ENCODE measurements at places on chromosomes 2 and 18.

GRCh38 chr18:76412010-76412817 lies 82.8 kb downstream of the ZNF516 start:
- DNase-seq: no peak

GRCh38 chr18:2891526-2892431 lies 45.0 kb downstream of the EMILIN2 start:
- DNase-seq: no peak

- no peak for DNase-seq
Measured at GRCh38 chr2:157497638-157498314, 53.9 kb upstream of the CYTIP start.

- no peak for DNase-seq
Measured at GRCh38 chr2:56580242-56580641, 396.5 kb downstream of the CCDC85A start.

GRCh38 chr18:58779529-58779928 lies 85.1 kb upstream of the ZNF532 start:
- DNase-seq: no peak
